ENCODE measurements at places on chromosomes 6 and 20.

GRCh38 chr6:107732461-107732860, 91.7 kb downstream of the SCML4 start:
- DNase-seq: no peak

GRCh38 chr6:100363651-100364050, 101.1 kb downstream of the SIM1 start:
- no peak for DNase-seq

DNA sequence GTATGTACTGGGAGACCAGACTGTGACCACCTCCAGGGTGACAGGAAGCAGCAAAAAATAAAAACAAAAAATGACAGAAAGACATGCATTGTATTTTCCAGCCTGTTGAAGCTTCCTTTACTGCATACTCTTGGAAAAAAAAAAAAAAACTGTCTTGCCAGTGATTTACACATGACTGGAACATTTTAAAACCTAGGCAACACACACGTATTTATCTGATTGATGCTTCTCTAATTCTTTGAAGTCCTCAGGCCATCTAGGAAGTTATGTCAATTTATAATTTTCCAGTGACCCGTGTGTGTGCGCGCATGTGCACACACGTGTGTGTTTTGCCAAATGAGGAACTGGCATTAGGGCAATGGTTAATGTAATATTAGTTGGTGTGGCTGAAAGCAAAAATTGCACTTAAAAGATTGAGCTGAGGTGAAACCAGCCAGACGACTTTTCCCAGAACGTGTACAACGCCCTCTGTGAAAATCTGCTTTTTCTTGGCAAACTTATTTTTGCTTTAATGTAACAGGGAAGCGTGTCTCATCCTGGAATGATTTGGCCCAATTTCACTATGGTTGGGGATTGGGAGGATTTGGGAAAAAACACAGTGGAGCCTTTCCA, 315.2 kb downstream of the TFAP2A start:
- DNase-seq: no peak

DNA sequence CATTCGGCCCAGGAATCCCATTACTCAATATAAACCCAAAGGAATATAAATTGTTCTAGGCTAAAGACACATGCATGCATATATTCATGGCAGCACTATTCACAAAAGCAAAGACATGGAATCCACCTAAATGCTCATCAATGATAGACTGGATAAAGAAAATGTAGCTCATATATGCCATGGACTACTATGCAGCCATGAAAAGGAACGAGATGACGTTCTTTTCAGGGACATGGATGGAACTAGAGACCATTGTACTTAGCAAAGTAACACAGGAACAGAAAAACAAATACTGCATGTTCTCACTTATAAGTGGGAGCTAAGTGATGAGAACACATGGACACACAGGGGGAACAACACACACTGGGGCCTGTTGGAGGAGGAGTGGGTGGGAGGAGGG, 769.5 kb downstream of the TBC1D32 start:
- no peak for DNase-seq

GRCh38 chr6:43907789-43908472, 137.9 kb downstream of the VEGFA start:
- no peak for DNase-seq

DNA sequence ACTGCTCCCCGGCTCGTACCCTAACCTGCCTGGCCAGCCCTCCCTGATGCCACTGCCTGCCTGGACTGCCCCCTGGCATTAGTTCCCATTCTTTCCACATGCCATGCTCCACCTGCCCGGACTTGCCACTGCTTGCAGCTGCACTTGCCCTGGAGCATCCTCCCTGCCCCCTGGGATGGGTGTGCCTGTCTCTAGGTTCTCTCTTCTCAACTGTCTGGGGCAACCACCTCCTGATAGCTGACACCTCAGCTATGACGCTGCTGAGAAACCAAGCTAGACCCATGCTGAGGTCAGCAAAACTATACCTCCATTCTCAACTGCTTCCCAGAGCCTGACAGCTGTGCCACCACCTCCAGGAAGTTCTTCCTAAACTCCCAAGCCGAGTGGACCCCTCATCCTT, 72.1 kb downstream of the PERP start:
- DNase-seq: no peak

- DNase-seq: no peak
These were observed 40.5 kb downstream of the DYNLT1 start for GRCh38 chr6:158604048-158604406.

Measured in stimulated activated CD4-positive, alpha-beta T cell treated with anti-CD3 and anti-CD28 coated beads, Interleukin-4, amount 100 ng/mL, for 24 hours (primary cell).